ENCODE measurements at places on chromosomes 1 and 21.
A peak's percentile ranks its signal among the peaks of the same experiment; 100 is the strongest.

- no peak for DNase-seq
These were observed 4.0 kb upstream of the MEX3A start for GRCh38 chr1:156086256-156086662.

- no peak for DNase-seq
These were observed 642.8 kb downstream of the USP25 start for GRCh38 chr21:16372586-16372985.

DNA sequence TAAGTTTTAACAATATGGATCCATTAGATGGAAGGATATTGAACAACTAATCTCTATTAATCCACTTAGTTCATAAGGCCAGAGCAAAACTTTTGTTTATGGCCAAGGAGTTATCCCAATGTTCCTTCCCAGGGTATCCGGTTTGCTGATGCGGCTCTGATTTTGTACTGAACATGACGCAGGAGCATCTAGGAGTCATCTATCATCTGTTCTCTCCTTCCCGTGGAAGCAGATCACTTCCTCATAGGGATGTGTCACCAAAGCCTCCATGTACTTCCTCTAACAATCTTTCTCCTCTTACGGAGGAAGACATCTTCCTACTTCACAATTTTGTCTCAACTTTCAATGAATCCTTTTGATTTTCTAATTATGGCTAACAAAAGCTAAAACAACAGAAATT lies 206.6 kb downstream of the APP start:
- DNase-seq, result no peak

GRCh38 chr1:19461220-19461554 lies 24.2 kb downstream of the CAPZB start:
- DNase-seq, result no peak

GRCh38 chr1:2630498-2631135 lies 2.2 kb downstream of the MMEL1 start:
- DNase-seq, result no peak

DNA sequence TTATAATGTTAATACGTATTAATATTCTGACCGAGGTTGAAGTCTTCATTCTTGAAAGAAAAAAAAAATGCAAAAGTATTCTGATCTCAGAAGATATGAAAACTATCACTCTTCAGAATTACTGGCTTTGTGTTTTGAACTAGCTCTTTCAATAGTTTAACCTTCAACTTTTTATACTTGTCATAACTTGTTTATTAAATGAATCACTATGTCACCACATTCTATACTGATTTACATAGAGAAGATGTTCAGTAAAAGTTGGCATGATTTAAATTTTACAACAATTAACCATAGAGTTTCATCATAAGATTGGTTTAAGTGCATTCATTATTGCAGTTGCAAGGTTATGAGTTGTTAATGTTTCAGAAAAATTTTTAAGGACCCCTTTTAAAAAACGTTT lies 57.3 kb downstream of the HS2ST1 start:
- DNase-seq, result no peak

DNA sequence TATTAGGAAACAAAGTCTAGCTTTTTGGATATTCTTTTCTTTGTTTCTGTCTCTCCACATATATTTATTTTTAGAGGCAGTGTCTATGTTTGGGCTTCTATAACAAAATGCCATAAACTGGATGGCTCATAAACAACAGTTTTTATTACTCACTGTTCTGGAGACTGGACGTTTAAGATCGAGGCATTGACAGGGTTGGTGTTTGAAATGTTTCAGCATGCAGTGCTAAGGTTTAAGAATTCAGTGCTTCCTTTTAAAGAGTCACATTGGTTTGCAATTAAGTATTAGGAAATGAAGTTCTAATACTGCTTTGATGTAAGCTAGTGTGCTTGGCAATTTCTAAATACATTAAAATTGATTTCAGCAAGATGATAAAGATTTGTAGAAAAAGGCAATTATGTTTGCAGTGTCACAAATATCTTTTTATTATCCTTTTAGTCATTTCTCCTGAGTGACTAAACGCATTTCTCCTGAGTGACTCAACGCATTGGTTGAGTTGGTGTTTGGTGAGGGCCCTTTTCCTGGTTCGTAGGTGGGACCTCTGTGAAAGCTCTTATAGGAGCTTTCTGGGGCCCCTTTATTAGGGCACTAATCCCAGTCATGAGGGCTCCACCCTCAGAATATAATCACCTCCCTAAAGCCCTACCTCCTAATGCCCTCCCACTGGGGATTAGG lies 317.0 kb downstream of the USP25 start:
- DNase-seq, result no peak

- DNase-seq, result no peak
These were observed 2.1 kb upstream of the KLHDC9 start for GRCh38 chr1:161096015-161096414.

DNA sequence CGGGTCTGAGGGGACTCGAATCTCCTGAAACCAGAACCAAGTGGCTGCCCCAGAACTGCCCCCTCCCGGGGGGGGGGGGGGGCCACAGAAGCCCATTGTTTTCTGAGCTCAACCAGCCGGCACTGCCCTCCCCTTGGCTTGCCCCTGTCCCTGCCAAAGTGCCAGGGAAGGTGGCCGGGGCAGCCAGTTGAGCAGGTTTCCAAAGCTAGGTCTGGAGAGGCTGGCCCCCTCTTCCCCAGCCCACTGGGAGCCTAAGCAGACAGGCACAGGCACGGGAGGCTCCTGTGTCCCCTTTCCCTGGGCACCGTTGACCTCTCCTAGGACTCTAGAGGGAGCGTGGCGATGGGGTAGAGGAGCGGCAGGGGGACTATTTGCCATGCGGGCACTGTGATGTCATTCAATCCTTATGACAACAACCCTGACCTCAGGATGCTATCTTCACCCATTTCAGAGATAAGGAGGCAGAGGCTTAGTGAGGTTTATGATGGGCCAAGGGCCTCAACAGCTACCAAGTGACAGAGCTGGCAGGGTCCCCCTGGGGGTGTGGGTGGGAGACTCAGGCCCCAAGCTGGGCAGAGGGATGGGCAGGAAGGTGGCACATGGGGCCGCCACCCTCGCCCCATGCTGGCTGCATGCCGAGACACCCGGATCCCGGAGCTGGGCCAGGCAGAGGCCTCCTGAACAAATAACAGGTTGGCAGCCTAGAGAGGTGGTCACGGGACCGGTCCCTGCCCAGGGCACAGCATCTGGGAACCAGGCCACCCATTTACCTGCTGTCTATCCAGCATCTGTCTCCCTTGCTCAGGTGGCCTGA lies 35.0 kb downstream of the RAP1GAP start:
- no peak for DNase-seq

DNA sequence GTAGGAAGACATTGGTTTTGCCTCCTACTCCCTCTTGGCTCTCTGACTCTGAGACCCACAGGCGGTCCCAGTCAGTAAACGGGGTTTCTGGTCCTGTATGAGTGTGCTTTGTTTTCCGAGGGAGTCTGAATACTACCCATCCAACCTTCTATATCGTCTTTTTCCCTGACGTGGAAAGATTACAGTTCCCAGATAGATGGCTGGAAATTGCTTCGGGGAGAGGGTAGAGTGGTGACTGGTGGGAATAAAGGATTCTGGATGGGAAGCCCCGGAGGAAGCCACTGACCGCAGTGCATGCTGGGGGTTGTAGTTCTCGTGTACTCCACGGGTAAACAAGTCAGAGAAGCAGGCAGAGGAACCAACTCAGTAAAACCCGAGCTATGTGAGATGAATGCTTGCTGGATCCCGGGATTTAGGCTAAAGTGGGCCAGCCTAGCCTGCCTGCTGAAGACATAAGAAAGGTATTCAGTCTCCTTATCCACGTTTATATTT lies 66.2 kb upstream of the IRF2BP2 start:
- DNase-seq, result peak; percentile 82

DNA sequence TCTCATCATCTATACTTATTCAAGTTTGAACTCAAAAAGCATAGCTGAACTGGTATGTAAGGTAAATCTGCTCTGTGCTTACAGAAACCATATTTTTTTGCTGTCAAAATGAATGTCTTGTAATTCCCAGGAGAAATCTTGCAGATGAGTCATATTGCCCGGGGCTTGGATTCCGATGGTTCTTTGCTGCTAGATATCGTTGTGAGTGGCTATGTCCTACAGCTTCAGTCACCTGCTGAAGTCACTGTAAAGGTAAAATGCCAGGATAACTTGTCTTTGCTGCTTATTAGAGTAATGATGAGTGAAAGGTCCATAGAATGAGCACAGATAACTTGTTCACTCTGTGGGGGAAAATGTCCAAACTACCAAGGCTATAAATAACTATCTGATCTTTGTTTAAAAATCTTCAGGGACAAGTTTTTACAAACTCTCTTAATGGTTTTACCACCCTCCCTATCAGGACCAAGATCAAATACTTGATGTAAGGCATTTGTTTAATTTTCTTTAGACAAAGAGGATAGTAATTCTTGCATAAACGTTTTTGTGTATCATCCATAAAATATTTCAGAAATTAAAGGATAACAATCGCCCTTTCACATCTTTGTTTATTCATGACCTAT lies 222.3 kb downstream of the TPR start:
- peak; percentile 11 for DNase-seq

Data from NT2/D1 (cell line).